Caudate nucleus (tissue), 63 donors: ENCODE measurements at places on chromosomes 16 and 17.

- no peak for DNase-seq
Measured at GRCh38 chr16:65301029-65301428, 179.2 kb upstream of the CDH11 start.

DNA sequence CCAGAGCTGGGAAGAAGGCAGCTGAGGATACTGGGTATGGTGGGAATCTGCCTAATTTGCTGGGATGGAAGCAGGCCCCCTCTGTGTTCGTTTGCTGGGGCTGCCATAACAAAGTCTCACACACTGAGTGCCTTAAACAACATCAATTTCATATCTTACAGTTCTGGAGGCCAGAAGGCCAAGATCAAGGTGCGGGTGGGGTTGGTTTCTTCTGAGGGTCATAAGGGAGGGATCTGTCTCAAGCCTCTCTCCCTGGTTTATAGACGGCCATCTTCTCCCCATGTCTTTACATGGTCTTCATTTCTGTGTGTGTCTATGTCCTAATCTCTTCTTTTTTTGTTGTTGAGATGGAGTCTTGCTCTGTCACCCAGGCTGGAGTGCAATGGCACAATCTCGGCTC lies 35.8 kb downstream of the GDE1 start:
- no peak for DNase-seq

DNA sequence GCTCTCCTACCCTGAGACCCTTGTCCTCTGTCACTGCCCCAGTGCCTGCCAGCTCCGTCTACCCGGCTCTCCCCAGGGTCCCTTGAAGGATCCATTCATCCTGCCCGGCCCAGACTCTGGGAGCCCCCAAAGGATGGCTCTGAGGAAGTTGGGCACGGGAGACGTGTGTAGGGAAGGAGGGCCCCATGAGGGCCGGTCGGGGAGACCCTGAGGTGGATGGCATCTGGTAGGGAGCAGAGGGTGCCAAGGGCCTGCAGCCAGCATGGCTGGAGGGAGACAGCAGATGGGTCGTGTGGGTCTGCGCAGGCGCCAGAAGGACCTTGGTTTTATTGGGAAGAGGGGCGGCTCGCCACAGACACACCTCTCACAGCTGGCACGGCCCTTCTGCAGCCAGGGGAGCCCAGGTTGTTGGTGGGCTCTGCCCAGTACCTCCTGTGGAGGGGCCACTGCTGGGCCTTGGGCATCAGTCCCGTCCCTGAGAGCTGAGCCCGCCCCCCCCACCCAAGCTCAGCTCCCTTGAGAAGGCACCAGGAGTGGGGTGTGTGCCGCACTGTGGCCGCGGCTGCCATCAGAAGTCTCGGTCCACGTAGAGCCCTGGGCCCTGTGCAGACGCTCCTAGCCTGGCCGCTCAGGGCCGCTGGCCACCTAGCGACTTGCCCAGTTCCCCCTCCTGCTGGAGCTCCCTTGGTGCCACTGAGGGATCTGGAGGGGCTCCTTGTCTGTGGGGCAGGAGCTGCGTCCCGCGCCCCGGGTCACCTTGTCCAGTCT lies 16.0 kb downstream of the KCTD5 start:
- DNase-seq = no peak

GRCh38 chr16:65372171-65372570 lies 250.3 kb upstream of the CDH11 start:
- DNase-seq = no peak

- no peak for DNase-seq
Measured at GRCh38 chr16:79006765-79007164, 593.8 kb downstream of the MAF start.

DNA sequence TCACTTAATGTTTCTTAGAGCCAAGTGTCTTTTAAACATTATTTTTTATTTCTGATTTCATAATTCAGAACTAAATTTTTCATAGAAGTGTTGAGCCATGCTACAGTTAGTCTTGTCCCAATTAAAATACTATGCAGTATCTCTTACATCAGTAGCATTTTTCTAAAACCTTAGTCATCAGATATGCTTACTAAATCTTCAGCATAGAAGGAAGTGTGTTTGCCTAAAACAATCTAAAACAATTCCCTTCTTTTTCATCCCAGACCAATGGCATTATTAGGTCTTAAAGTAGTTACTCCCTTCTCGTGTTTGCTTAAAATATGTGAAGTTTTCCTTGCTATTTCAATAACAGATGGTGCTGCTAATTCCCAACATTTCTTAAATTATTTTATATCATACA lies 13.6 kb upstream of the BCAS3 start:
- no peak for DNase-seq

GRCh38 chr16:77960766-77961165 lies 61.6 kb upstream of the CLEC3A start:
- no peak for DNase-seq

DNA sequence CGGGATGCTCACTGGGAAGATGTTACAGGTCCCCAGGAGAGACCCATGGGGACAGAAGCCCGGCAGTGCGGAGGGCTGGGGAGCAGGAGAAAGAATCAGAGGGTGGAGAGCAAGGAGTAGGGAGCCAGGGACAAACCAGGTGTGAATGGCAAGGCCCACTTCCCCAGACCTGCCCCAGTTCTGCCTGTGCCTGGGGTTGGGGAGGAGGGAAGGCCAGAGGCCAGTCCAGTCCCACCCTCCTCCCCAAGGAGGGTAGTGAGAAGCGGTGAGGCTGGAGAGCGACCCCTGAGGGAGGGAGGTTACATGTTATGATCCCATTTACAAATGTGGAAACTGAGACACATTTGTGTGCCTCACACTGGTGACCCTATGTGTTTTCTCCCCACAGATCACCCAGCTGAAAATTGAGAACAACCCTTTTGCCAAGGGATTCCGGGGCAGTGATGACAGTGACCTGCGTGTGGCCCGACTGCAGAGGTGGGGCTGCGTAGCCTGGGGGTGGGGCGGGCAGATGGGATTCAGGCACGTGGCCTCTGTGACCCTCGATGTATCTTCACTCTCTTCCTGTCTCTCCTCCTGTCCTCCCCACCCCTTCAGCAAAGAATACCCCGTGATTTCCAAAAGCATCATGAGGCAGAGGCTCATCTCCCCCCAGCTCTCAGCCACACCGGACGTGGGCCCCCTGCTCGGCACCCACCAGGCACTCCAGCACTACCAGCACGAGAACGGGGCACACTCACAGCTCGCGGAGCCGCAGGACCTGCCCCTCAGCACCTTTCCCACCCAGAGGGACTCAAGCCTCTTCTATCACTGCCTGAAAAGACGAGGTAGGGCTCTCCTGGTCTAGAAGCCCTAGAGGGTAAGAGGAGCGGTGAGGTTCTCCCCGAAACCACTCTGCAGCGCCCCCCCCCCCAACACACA lies 27.5 kb downstream of the TBX4 start:
- no peak for DNase-seq

DNA sequence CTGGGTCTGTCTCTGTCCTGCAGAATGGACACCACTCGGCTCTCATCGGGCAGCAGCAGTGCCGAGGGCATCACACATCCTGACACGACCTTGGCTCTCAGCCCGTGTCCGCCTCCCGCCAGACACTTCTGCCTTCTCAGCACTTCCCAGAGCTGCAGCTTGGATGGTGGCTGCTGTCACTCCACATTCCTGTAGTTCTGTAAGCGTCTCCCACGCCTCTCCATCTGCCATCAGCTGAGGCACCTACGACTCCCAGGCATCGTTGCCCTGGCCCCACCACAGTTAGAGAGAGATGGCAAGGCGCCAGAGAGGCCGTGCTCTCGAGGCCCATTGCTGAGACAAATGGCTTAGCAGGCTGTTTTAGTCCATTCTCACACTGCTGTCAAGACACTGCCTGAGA lies 195.9 kb upstream of the CHMP6 start:
- DNase-seq = peak; percentile 78

DNA sequence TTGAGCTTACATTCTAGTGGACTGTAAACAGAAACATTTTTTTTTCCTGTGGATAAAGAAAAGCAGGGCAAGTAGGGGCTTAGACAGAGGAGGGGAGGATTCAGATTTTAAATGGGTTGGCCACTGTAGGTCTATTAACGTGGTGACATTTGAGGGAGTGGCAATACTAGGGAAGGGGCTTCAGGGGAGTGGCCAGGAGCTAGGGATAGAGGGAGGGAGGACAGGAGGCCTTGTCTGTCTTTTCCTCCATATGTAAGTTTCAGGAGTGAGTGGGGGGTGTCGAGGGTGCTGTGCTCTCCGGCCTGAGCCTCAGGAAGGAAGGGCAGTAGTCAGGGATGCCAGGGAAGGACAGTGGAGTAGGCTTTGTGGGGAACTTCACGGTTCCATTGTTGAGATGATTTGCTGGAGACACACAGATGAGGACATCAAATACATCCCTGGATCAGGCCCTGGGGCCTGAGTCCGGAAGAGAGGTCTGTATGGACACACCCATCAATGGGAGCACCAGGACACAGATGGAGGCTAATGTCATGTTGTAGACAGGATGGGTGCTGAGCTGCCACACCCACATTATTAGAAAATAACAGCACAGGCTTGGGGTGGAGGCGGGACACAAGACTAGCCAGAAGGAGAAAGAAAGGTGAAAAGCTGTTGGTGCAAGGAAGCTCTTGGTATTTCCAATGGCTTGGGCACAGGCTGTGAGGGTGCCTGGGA lies 6.5 kb upstream of the HBM start:
- DNase-seq = no peak

- no peak for DNase-seq
Measured at GRCh38 chr17:50209472-50210239, 8.2 kb upstream of the COL1A1 start.

GRCh38 chr16:48408688-48409087 lies 23.5 kb upstream of the SIAH1 start:
- no peak for DNase-seq

DNA sequence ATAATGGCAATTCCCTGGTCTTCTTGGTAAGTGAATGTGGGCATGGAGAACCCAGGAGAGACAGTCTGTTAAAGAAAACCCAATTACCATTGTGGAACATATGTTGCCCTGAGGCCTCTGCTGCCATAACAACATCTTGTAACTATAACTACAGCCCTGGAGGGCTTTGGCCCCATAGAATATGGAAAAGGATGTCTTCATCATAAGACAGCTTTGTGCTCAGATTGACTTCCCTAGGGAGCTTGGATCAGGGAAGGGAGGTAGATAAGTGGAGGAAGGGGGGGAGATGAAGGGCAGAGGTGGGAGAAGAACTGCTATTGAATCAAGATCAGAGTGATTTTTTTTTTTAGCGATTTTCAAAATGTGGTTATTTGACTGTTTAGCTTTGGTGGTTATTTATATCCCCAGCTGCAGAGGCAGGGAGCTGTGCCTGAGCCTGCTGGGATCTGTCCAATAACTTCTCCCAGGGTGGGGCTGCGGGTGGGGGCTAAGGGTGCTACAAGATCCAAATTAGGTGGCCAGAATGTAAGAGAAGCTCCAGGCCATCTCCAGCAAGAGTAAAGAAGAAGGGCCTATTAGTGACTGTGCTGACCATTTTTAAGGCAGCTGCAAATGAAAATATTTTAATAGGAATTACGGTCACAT lies 5.3 kb upstream of the KAT7 start:
- DNase-seq = no peak

DNA sequence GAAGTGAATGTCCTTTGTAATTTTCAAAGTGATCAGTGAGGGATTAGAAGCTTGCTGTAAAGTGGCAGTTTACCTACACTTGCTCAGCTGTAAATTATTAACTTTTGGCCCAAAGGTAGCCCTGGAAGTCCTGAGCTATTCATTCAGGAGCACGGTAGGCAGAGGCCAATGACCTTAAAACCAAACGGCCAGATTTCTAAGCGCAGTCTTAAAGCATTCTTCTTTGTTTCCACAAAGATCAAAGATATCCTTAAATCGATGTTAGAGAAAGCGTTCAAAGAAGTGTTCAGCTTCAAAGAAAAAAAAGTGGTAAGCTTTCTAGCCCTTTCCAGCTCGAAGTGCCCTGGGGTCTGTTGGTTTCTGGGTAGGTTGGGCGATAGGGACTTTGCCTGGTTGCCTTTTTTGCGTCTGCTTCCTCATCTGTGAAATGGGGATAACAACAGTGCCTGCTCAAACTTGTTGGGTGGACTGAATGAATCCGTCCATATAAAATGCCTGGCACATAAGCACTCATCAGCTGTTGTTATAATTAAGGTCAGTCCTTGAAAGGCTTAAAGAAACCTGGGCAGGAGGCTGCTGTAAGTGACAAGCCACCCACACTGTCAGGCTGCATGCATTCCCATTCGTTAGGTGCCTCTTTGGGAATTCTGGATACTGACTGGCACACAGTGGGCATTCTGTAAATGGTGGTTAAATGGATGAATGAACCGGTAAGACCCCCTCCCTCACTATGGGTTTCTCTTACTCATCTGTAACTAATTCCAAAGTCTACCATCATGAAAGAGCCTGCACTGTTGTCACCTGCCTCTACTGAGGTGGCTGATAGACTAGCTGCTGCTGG lies 113.2 kb downstream of the PRKCA start:
- no peak for DNase-seq
